ENCODE measurements at places on chromosomes 7 and 10.

- no peak for DNase-seq
These were observed 69.4 kb downstream of the CARD11 start for GRCh38 chr7:2974093-2974819.

- DNase-seq = no peak
These were observed 74.6 kb downstream of the WAPL start for GRCh38 chr10:86446987-86447386.

- no peak for DNase-seq
These were observed 98.2 kb downstream of the UNCX start for GRCh38 chr7:1330801-1331425.

DNA sequence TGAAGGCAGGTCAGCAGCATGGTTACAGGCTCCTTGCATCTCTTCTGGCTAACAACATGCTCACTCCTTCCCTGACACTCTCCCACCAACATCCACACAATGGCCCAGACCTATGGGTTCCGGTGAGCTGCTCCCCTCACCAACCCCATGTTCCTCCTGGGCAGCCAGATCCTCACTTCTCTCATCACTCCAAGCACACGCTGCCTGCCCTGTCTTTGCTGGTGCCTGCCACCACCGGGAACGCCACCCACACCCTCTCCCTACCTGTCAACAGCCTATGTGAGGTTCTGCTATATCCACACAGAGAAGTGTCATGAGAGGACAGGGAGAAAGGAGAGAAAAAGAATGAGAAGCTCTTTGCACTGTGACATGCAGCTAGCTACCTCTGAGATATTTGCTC lies 14.6 kb downstream of the PARP12 start:
- DNase-seq = no peak

DNA sequence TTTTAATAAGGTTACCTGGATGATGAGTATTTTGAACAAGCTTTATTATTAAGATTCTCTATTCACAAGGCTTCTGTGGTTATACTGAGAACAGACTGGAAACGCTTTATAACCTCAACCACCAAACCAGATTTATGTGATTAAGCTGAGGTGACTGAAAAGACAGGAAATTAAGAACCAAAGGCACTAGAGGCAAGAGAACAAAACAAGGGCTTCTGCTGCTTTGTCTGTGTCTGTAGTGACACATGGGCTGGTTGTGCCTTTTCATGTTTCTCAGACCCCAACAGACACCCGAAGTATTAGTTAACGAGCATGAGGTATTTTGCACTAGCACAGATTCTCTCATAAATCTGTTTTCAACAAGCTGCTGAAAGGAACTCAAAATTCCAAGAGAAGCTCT lies 64.4 kb downstream of the RAPGEF5 start:
- no peak for DNase-seq

- DNase-seq = no peak
These were observed 10.9 kb downstream of the TAS2R60 start for GRCh38 chr7:143454091-143454680.

DNA sequence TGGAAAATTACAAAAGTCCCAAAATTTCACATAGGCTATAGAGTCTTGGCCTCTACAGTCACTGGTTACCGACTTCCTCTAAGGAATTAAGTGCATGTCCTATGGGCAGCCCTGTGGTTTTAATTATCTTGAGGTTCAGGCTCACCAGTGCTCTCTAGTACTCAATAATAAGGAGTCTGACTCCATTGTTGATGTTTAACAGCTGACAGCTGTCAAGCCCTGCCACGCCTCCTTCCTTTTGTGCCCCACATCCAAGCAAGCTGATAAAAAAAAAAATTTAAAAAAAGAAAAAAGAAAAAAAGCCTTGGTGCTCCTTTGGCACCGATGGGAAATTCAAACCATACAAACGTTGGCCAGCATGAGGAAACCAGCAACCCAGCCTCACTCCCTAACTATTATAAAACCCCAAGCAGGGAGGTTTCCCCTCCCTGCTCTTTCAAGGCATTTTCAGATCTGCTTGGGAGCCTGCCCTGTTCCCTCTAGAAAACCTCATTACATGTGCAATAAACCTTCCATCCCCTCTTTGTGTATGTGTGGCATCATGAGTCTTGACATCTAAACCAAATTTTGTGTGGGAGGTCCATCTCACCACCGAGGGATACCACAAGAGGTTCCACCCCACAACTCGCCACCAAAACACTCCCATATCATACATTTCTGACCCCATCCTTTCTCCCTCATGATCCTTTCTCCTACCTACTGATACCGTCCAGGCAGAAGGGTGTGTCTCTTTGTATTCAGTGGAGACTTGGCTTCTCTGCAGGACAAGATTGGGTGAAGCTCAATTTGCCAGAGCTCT lies 70.9 kb upstream of the CCDC71L start:
- no peak for DNase-seq

DNA sequence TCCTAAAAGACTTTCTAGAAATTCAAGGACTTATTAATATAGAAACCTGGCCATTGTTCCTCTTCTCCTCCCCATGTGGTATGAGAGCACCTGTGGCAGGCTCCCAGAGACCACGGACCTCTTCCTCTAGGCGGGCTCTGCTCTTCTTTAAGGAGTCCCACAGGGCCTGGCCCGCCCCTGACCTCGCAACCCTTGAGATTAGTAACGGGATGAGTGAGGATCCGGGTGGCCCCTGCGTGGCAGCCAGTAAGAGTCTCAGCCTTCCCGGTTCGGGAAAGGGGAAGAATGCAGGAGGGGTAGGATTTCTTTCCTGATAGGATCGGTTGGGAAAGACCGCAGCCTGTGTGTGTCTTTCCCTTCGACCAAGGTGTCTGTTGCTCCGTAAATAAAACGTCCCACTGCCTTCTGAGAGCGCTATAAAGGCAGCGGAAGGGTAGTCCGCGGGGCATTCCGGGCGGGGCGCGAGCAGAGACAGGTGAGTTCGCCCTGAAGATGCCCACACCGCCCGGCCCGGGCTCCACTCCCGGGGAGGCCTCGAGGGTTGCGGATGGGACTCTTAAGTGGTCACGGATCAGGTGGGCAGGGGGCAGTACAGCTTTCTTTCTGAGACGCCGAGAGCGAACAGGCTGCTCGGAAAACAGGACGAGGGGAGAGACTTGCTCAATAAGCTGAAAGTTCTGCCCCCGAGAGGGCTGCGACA lies at the start of gene SLC26A4:
SLC26A4 (plus strand) TSS at position 448 of the 700 bp plus-strand sequence. CDS start 814 bp downstream, outside the sequence.
- no peak for DNase-seq

DNA sequence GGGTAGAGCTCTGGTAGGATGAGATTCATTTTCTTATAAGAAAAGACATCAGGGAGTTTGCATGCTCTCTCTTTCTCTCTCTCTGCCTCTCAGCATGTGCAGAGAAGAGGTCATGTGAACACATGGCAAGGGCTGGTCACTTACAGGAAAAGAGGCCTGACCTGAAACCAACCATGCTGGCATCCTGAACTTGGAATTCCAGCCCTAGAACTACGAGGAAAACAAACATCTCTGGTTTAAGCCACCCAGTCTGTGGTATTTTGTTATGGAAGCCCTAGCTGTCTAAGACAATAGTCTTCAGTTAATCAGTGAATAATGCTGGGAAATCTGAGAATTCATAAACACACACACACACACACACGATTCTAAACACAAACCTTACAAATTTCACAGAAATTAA lies 1104.2 kb upstream of the LRRN3 start:
- DNase-seq = no peak

GRCh38 chr7:154928136-154929005 lies 74.6 kb downstream of the PAXIP1 start:
- DNase-seq = no peak

GRCh38 chr7:120691915-120692314 lies 166.0 kb downstream of the TSPAN12 start:
- no peak for DNase-seq

DNA sequence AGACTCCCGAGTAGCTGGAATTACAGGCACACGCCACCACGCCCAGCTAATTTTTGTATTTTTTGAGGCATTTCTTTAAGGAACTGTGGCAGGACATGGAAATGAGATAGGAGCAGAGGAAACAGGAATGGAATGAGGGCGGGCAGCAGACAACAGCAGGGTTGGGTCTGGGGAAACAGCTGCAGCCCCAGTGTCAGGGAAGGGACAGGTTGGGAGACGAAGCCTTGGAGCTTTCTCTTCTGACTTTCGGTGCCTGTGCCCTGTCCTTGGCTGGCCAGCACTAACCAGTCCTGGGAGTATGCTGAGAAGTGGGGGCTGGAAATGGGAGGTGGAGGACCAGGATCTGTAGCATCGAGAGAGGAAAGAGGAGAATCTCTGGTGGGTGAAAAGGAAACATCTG lies 47.4 kb downstream of the ATOH7 start:
- DNase-seq = no peak

GRCh38 chr10:47209466-47209865 lies 90.5 kb upstream of the GDF10 start:
- DNase-seq = no peak

DNA sequence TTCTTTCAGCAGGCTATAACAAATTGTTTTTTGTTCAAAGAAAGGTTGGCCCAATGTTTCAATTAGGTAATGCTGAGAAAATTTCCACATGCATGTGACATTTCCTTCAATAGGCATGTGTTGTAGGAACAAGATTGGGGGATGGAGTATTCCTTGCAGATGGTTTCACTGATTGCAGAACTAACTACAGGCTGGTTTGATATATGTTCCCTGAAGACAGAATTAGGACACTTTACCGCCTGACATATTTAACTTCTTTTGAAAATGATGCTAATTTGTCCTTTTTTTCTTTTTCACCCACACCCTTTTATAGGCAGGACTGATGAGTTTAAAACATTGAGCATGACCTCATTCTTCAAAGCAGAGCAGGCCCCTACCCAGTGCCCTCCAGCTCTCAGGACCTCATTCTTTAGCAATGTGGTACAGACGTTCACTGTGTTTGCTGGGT lies 163.3 kb downstream of the CPED1 start:
- DNase-seq = no peak

DNA sequence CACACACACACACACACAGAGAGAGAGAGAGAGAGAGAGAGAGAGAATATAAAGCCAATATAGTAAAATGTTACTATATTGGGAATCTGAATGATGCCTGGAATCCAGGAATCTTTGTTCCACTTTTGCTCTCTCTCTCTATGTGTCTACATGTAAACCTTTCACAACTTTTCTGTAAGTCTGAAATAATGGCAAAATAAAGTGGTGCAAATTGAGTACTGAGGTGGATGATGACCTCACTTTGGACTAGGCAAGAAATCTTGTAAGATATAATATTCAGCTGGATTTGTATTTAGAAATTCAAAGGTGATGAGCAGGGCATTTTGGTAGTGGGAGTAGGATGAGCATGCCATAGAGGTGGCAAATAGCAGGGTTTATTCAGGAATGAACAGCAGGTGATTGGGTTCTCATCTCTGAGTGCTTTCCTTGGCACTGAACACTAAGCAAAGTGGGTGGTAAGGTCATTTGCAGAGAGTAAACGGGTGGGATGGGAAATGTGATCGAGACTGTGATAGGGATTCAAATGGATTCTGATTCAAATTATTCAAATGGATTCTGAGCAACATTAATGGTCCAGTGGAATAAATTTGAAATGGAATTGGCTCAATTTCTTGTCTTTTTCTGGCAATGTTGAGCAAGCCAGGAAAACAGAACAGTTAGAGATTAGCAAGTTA lies 9.7 kb upstream of the ANLN start:
- DNase-seq = no peak

DNA sequence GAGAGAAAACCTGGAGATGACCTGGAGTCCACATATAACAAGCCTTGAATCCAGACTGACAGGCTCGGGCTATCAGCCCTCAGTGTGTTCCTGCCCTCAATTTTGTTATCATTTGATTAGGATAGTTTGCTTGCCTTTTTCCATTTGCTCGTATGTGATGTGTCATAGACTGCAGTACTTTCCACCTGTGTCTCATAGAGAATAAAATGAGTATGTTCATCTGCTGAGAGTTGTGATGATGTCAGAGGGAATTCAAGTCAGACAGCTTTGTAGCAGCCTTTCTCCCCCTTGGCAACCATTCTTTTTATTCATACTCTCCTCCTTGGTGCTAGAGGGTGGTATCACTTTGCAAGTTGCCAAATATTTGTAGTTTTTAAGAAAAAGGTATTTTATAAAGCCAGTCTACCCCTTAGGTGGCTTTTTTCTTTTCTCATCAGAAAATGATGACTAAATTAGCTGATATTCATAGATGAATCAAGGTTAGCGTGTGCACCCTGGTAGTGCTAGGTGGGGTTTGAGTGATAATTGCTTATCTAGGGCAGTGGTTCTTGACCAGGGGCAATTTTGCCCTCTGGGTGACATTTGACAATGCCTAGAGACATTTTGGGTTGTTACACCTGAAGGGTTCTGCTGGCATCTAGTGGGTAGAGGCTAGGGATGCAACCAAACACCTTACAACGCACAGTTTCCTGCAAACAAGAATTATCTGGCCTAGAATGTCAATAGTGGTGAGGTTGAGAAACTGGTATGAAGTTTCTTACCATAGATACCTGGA lies 5.4 kb downstream of the SGPL1 start:
- no peak for DNase-seq

DNA sequence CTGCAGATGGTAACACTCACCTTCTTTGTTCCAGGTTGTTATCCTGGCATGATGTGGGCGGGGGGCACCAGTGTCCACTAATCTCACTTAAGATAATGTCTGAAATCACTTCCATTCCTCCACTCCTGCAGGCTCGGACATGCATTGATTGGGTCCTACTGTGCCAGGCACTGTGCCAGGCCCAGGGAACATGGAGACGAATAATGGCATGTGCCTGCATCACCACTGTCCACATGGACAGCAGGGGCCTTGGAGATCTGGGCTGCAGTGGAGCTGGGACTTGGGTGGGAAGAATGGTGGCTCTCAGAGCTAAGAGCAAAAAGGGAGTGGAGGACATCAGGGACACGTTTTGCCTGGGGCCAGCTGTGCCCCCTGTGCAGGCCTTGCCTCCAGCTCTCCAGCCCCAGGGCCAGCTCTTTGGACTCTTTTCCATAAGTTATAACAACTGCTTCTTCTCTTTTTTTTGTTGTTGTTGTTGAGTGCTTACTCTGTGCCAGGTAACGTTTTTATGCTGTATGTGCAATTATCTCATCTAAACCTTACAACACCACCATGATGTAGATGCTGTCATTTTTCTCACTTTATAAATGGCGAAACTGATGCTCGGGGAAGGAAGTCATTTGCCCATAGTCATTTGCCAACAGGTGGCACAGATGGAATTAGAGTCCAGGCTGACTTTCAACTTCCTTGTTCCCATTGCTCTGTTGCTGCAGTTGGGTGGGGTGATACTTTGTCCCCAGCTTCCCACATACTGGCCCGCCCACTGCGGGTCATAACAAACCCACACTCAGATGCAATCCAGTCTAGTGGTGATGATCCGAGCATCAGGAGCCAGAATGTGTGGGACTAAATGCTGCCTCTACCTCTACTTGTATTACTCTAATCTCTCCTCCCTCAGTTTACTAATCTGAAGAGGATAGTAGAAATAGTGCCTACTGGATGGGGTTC lies 19.1 kb downstream of the PLPP4 start:
- no peak for DNase-seq

All from anterior cingulate cortex (tissue), 58 donors.